HepG2 (cell line): ENCODE measurements at places on chromosomes 4 and X. TPM values are rescaled to one million over a fixed set of nuclear protein-coding genes. Genes with fewer than 3 reads are reported as not detected.

Gene TEX11
- not detected in 2 replicates for total RNA-seq

Gene SLC26A1
- total RNA-seq = 7.2 and 22.9 TPM in 2 replicates

Gene CACNA1F
- not detected in 2 replicates for total RNA-seq

Gene PRSS12
- total RNA-seq = 0.02 and 0.08 TPM in 2 replicates

Gene UBE2D3
- 224 and 265 TPM in 2 replicates for total RNA-seq

Gene SPATA18
- total RNA-seq = 13.2 and 13.9 TPM in 2 replicates

Gene EVC2
- not detected in 2 replicates for total RNA-seq

Gene CCDC110
- not detected in 2 replicates for total RNA-seq

Gene HERC5
- total RNA-seq = 0.29 and 0.33 TPM in 2 replicates

GRCh38 chr4:94640151-94640550 lies 117.6 kb upstream of the BMPR1B start:
- DNase-seq = no peak

DNA sequence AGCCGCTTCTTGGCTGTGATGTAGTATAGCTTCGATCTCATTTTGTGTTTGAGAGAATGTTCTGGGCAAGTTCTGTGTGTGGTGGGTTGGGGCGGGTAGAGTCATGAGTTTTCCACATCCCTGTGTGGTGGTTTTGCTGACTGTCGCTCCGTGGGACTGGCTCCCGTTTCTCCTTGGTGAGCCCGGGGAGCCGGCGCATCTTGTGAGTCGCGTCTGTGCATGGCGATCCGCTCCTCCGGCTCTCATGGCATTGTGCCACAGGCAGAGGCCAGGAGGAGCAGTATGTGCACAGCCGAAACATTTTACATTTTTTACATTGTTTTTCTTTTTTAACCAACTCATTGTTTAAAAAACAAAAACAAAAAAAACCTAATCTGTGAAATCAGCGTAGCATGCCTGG lies 27.7 kb upstream of the TBC1D14 start:
- no peak for DNase-seq

DNA sequence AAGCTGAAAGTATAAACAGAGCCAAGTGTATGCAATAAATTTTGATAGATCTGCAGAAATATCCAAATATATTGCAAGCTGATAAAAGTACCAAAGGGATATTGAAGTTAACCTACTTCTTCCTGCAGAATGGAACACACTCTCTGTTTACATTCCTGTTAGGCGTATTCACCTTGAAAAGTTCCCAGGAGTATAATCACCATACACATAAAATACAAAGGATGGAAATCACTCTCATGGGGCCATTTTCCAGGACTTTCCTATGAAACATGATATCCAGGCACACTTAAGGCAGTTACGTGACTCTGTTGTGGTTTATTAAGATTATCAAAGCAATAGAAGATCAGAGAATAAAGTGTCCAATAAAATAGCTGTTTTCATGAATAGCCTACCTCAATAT lies 1142.3 kb downstream of the NLGN4X start:
- no peak for DNase-seq

GRCh38 chr4:104589264-104589868 lies 94.7 kb upstream of the CXXC4 start:
- DNase-seq = no peak

DNA sequence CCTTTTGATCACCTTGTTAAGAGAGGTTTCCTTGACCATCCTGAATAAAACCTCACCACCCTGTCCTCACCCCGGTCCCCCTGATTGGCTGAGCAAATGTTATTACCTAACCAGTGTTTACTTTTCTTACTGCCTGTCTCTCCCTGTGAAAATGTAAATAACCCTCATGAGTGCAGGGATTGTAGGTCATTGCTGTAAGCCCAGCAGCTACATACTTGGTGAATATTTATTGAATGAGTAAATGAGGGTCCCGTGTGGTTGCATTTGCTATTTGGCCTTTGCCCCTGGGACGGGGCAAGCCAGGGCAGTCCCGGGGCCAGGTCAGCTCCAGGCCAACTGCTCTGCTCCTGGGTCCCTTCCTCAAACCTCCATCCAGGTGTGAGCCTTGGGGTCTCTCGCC lies 55.5 kb upstream of the CLCN4 start:
- DNase-seq = peak; percentile 92

DNA sequence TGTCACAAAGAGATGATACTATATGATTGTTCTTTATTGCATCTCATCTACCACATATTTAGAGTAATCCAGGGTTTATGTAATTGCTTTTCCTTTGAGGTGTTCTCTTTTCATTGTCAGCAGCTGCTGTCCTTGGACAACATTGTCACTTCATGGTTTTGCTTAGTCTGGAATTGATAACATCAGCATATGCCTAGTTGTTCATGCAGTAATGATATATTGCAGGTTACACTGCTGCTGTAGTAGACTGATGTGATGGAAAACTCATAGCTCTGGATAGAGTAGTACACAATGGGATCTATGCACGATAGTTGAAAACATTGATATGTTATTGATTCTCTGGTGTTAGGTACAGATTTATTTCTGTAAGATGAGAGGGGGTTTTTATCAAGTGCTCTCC lies 13.7 kb downstream of the NEIL3 start:
- no peak for DNase-seq

DNA sequence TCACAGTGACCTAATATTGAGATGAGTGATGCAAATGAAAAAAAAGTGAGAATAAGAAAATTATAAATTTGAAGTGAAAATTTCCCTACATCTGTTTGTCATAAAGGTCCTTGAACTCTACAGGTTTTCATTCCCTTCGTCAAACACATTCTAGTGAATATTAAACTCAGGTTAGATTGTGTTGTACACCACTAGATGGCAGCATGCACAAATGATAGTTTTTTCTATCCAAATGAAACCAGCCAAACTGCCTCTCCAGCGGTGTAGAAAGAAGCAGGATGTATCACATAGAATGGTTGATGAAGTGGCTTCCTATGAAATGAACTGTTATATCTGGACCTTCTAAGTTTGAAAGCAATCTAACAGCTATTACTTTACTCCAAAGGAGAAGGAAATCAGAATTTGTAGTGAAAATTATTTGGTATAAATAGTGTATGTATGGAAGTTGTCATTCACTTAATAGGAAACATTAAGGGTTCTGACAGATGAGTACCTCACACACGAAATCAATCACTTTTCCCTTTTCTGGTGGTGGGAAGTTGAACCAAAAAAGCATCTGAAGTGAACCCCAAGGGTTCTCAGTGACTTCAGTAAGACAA lies 382.7 kb downstream of the UNC5C start:
- peak; percentile 54 for DNase-seq

DNA sequence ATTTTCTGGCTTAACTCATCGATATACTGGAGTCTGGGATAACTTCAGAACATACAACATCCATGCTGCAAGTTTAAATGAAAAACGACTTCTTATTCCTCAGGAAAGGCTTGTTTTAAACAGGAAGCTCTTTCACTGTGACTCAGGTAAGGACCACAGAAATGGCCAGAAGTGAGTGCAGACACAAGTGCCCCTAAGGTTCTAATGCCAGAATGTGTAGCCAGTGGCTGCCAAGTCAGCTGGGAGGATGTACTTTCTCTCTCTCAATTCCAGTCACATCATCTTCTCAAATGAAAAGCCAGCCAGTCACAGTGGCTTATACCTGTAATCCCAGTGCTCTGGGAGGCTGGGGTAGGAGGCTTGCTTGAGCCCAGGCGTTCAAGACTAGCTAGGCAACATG lies 144.6 kb downstream of the SH3KBP1 start:
- DNase-seq = no peak

DNA sequence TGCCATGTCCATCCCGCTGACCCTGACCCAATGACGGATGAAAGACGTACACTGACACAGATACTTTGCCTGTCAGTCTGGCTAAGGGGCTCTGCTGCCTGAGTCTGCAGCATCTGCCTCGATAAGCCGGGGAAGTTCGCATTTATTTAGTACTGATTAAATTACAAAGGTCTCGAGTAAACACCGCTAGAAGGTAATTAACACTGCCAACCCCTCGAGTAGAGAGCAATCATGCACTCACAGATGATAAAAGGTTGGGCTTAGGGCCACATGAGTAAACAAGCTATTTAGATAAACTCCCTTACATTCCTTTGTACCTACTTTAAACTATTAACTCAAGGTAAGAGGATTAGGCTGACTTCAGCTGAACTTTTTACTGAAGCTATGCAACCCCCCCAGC lies 16.0 kb upstream of the RBMXL3 start:
- DNase-seq = no peak

GRCh38 chr4:169727616-169728015 lies 30.1 kb downstream of the HPF1 start:
- DNase-seq = no peak

- DNase-seq = no peak
Measured at GRCh38 chr4:96097040-96097607, 257.2 kb downstream of the PDHA2 start.

DNA sequence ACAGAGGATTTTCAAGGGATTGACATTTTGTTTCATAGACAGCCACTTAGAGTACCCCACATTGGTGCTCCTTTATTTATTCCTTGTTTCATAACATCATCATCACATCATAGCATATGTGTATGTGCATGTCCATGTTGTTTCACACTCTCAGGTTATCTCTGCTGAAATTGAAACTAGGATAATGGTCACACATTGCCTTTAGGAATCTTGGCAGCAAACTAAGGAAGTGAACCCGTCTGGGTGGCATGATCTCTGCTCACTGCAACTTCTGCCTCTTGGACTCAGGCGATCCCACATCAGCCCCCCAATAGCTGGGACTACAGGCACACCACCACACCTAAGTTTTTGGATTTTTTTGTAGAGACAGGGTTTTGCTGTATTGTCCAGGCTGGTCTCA lies 234.2 kb upstream of the ANKRD50 start:
- DNase-seq = no peak

GRCh38 chrX:151970661-151971060 lies 3.8 kb downstream of the GABRE start:
- peak; percentile 90 for DNase-seq

- DNase-seq = peak; percentile 13
Measured at GRCh38 chr4:120454788-120455187, 388.1 kb upstream of the MAD2L1 start.

DNA sequence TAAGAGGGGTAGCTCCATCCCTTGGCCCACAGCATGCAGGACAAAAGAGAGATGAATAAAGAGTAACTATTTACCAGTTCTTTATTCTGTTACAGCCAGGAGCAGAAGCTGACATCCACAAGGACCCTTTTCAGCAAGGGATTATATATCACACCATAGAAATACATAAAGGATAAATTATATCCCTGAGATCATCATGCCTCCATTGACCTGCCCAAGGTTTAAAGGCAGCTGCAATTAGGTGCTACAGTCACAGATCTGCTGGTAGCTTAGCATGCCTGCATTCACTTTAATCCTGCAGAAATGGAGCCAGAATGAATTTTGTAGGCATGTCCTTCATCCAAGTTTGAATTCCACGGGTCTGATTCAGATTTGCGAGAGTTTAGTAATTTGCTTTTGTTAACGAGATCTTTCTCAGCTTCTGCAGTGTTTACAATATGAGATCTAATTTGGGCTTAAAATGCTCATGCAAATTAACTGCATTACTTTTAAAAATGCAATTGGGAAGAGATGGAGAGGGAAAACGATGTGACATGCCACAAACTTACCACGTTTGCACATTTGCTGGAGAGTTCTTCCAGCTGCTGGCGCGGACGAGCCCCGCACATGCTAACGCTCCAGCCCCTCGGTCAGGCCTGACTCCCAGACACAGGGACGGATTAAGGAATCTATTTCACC lies 327.0 kb upstream of the NOCT start:
- no peak for DNase-seq

DNA sequence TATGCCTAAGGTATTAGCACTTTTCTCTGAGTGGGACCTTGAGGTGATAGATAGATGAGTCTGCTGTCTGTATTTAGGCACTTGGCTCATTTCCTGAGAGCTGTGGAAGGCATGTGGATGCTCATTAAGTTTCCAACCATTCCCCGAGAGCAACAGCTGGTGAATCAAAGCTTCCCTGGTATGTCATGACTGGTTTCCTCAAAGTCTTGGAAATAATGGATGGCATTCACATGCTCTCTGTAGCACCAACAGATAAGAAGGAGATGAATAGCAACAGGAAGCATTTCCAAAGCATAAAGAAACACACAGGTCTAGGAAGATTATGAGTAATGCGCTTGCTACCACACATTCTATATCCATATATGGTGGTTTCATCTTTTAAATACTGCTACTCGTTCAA lies 118.3 kb upstream of the ETNPPL start:
- DNase-seq = no peak

- DNase-seq = no peak
Measured at GRCh38 chr4:92677805-92678204, 374.0 kb downstream of the GRID2 start.

- no peak for DNase-seq
Measured at GRCh38 chr4:148980782-148981480, 538.7 kb upstream of the NR3C2 start.

GRCh38 chrX:47232197-47232802 lies 509 bp upstream of the USP11 start:
- DNase-seq = no peak

DNA sequence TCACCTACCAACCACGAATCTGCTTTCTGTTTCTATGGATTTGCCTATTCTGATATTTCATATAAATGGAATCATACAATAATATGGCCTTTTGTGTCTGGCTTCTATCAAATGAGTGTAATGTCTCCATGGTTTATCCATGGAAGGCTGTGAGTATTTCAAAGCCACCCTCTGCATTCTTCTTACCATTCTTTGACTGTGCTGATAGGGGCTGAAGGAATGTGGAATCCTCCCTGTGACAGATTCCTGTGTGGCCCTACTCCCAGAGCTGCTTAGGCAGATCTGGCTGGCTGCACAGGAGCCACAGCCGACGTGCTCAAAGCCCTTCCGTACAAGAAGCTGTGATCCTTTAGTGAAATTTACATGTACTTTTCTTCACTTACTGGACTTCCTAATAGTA lies 163.2 kb downstream of the HS6ST2 start:
- DNase-seq = no peak

- DNase-seq = no peak
Measured at GRCh38 chr4:141713771-141714445, 77.5 kb downstream of the IL15 start.

GRCh38 chr4:89204624-89205023 lies 93.3 kb downstream of the TIGD2 start:
- no peak for DNase-seq

- no peak for DNase-seq
Measured at GRCh38 chrX:32532262-32532661, 679.1 kb downstream of the DMD start.

DNA sequence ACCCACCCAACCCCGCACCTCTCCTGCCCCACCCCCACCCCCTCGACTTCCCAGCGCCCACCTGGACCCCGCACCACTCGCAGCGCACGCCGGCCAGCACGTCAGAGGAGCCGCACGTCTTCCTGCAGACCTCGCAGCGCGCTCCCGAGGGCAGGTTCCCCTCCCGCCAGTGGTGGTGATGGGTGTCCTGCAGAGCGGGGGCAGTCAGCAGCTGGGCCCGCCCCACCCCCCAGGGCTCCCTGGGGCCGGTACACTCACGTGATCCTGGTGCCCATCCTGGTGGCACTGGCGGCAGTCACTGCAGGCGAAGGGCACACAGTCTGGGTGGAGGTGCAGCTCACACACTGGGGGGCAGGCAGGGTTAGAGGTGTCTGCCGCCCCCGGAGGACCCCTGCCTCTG lies 5.1 kb downstream of the DGKQ start:
- DNase-seq = no peak
